Stimulated activated CD8-positive, alpha-beta memory T cell treated with anti-CD3 and anti-CD28 coated beads, Interleukin-4, amount 100 ng/mL, for 24 hours (primary cell): ENCODE measurements at places on chromosomes 6 and 20.

DNA sequence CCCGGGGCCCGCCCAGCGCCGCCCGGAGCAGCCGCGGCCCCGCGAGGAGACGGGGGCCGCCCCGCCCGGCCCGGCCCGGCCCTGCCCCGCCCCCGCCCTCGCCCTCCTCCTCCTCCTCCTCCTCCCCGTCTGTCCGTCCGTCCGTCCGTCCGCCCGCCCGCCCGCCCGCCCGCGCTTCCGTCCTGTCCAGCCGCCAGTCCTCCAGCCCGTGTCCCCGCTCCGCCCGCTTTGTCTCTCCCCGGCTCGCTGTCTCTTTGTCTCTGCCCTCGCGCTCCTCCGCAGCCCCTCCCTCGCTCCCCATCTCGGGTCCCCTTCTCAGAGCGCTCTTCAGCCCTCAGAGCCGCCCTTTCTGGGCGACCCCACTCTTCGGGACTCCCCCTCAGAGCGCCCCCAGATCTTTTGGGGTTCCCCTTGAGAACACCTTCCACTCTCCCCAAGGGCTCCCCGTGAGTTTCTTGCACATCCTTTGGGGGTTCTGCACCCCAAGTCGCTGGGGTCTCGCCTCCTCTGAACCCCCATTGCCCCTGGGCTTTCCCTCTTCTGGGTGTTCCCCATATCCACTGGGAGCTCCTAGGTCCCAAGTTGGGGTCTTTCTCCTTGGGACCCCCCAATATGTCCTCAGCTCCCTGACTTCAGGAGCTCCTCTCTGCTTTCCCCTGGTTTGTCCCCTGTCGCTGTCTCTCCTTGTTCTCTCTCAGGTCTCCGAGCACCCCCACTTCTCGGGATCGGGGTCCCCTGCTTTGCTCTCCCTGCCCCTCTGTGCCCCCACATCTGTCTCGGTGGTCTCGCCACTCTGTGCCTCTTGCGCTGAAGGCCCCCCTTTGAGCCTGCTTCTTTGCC, 79.5 kb upstream of the MYL9 start:
- no peak for DNase-seq

GRCh38 chr6:63448229-63448628, 124.1 kb upstream of the LOC128125822 start:
- no peak for DNase-seq

- DNase-seq: no peak
Observed at GRCh38 chr20:15806105-15806504, 767.1 kb downstream of the KIF16B start.

GRCh38 chr6:89944181-89944755, 50.0 kb downstream of the GJA10 start:
- no peak for DNase-seq

- no peak for DNase-seq
Observed at GRCh38 chr6:157254538-157254937, 68.8 kb downstream of the TMEM242 start.

DNA sequence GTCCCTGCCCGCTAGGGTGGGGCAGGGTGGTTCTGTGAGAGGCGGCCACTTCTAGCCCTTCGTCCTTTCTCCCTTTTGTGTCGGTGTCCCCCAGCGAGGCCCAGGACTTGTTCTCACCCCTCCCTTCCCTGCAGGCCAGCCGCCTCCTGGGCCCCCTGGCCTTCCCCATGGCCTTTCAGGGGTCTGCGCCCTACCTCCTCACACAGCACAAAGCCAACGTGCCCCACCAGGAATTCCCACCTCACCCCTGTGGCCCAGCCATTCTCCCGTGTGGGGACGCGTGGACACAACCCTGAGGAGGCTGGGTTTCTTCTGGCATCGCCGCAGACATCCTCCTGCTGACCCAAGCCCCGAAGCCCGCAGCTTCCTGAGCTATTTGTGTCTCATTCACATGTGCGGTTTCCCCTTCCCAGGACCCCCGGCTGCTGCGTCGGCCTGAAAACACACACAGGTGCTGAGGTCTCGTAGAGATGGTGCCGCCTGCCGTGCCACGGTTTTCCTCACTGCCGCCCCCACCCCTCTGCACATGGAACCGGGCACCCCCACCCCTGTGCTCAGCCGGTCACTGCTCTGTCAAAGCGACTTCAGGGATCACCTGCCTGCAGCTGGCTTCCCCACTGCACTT, 375.8 kb downstream of the CDH4 start:
- no peak for DNase-seq

GRCh38 chr6:131400779-131401496, 172.1 kb upstream of the ARG1 start:
- DNase-seq: no peak

DNA sequence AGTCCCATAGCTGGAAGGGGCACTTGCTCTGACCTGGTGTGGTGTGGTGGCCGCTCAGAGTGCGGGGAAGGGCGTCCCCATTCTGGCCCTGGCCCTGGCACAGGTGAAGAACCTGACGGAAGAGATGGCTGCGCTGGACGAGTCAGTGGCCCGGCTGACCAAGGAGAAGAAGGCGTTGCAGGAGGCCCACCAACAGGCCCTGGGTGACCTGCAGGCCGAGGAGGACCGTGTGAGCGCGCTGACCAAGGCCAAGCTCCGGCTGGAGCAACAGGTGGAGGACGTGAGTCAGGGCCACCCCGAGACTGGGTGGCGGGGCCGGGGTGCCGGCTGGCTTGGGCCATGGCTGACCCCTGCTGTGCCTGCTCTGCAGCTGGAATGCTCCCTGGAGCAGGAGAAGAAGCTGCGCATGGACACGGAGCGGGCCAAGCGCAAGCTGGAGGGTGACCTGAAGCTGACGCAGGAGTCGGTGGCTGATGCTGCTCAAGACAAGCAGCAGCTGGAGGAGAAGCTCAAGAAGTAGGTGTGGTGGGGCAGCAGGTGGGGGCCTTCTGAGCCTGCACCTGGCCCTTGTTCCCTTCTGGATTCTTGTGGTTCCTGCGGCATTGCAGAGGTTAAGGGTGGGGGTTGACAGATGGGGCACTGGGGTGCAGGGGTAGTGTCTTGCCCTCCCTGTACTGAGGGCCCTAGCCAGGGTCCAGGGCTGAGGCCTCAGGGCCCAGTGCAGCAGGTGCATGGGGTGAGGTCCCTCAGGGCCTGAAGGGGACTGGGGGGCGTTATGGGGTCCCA, 40.8 kb downstream of the MYH7B start:
- no peak for DNase-seq

DNA sequence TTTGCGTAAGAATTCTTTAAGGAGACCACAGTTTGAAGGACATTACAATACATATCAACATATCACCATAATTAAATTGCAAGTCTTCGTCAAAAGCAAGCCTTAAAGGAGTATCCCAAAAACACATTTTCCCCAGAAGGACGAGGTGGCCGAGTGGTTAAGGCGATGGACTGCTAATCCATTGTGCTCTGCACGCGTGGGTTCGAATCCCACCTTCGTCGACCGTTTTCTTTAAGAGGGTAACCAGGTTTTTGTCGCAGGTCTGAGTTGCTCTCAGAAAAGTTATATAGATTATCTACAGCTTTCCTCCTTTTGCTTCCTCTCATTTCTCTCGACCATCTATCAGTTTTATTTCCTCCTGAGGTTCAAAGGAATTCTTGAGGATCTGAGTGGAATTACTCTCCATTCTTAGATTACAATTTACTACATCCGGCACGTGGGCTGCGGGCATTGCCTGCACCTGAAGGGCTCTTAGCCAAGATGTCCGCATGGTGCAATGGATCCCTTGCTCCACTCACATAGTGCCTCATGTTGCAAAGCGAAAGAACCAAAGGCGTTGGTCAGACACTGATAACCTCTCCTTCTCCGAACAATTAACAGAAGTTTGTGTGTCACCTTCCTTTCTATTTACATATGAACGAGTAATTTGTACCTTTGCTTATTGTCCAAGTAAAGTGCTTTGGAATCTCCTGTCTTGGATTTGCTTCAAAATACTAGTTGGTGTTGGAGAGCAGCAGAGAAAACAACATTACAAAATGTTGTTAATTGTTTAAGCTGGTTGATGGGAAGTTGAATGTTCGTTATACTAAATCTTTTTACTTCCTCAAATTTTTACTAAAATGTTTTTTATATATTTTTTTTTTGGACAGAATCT, 14.0 kb downstream of the POM121L2 start:
- peak; percentile 4 for DNase-seq
